Activated CD8-positive, alpha-beta T cell treated with anti-CD3 and anti-CD28 coated beads for 36 hours (primary cell): ENCODE measurements at places on chromosomes 13 and 19.

- H3K4me1 ChIP-seq: peaks cover 21% of the 10 kb centered on the region
- H3K27ac ChIP-seq: no peak overlapping the region
- no peak overlapping the region for H3K4me3 ChIP-seq
- peaks cover 6% of the 10 kb centered on the region for H3K36me3 ChIP-seq
These were observed 138.6 kb downstream of the MIPEP start for GRCh38 chr13:23750383-23751121.

DNA sequence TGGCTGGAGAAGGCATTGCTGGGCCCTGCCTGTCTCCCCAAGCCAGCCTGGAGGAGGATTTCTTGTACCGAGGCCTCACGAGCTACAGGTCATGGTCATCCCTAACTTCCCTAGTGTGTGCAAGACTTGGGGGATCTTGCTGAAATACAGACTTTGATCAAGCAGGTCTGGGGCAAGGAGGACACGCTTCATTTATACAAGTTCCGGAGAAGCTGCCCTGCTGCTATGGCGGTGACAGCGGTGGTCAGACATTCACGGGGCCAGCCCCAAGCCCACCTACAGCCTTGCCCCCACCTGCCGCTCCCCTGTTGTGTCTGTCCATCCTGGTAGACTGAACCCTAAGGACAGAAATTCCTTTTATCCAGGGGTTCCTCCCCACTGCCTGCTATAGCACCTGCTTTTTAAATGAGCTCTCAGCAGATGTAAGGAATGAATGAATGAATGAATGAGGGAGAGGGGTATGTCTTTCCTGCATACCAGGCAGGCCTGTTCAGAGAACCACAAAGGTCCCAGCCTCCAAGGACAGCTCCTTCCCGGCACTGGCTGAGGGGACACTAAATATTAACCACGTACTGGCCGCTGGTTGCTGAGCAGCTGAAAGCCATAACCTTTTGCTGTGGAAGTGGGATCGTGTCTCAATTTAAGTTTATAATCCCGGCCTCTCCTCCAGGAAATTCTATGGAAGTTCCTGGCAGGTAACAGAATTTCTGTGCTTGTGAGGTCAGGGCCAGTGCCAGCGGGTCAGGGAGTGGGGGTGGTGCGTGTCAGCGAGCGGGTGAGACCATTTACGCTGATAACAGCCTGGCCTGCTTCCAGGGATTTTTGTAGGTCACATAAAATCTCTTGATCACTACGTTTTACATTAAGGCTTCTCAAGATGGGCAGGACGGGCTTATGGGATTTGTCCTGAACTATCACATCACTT, 27.1 kb downstream of the TSSK6 start:
- peak overlapping the region; percentile 39 for H3K4me3 ChIP-seq
- peaks cover 10% of the 10 kb centered on the region for H3K36me3 ChIP-seq
- H3K4me1 ChIP-seq: peaks cover 64% of the 10 kb centered on the region
- peak overlapping the region; percentile 82 for H3K27ac ChIP-seq
- H3K27me3 ChIP-seq: no peaks in the 10 kb centered on the region

- H3K4me3 ChIP-seq: no peak overlapping the region
- no peaks in the 10 kb centered on the region for H3K27me3 ChIP-seq
- H3K4me1 ChIP-seq: no peaks in the 10 kb centered on the region
- no peak for DNase-seq
These were observed 118.2 kb upstream of the ARGLU1 start for GRCh38 chr13:106686163-106686562.

DNA sequence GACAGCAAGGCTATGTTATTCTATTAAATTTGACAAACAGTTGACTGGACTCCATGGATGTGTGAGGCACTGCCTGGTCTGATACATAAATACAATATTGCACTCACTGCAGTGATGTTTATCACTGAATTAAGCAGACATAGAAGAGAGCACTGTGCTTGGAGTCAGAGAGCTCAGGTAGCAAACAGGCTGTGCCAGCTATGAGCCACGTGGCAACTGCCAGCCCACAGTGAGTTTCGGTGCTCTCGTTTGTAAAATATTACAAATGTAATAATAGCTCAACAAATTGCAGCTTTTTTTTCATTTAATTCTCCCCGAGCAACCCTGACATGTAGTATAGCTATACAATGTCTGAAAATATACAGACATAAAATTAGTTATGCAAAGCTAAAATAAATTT, 237.3 kb downstream of the NALCN start:
- H3K36me3 ChIP-seq: no peaks in the 10 kb centered on the region
- no peak overlapping the region for H3K4me3 ChIP-seq
- H3K27me3 ChIP-seq: peaks cover 9% of the 10 kb centered on the region

DNA sequence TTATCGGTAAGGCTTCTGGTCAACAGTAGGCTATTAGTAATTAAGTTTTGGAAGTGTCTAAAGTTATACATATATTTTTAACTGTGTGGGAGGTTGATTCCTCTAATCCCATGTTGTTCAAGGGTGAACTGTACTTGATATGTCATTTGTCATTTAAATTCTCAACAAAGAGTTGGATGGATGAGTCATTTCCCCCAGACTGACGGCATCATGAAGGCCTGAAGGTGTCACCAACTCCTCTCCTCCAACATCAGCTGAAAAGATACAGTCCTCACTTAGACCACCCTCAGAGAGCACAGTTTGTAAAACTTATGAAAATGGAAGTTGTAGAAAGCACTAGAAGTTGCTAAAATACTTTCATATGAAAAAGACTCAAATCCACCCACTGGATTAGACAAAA, 48.8 kb downstream of the DCLK1 start:
- no peak overlapping the region for H3K27ac ChIP-seq
- no peak for DNase-seq
- no peaks in the 10 kb centered on the region for H3K27me3 ChIP-seq
- no peaks in the 10 kb centered on the region for H3K36me3 ChIP-seq
- H3K4me1 ChIP-seq: no peaks in the 10 kb centered on the region
